Coronary artery (tissue), 2 donors: ENCODE measurements at places on chromosomes 2 and 18.

DNA sequence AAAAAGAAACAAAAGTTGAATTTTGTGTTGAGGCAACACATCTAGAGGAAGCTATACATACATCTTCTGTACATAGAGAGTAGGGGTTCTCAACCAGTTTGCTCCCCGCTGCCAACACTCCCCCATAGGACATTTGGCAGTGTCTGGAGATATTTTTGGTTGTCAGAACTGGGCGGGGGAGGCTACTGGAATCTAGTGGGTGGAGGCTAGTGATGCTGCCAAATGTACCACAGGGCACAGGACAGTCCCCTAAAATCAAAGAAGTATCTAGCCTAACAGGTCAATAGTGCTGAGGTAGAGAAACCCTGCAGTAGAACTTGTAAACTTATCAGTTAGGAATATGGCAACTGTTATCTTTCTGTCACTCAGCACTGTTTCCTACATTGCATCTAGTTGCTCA, 21.3 kb downstream of the ADAM23 start:
- no peak for DNase-seq

DNA sequence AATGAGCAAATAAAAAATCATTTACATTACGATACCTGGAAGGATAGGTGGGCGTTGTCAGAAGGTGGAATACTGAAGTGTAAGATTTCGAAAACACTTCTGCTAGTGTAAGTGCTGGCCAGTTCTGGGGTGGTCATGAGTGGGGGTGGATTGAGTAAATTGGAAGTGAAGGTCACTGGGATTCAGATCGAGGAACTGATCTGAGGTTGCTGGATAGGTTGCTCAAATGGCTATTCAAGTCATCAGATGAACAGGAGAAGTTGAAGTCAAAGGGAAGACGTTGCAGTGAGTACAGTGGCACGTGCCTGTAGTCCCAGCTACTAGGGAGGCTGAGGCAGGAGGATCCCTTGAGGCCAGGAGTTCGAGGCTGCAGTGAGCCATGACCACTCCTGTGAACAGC, 95.7 kb downstream of the MALT1 start:
- peak; percentile 8 for DNase-seq

GRCh38 chr2:188766471-188766856, 207.7 kb upstream of the COL3A1 start:
- no peak for DNase-seq

DNA sequence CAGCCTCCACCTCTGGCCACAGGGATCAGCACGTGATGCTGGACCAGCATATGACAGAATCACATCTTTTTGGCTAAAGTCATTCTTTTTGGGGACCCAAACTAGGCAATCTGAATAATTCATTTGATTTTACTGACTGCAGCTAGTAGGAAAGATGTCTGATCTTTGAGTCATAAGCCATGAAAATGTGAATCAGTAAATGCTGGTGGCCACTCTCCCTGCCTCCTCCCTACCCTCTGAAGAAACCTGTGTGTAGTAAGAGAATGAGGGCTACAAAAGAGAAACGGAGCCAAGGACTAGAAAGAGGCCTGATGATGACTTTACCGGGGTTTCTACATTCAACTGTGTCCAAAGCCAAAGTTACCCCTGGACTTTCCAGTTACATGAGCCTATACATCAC, 10.1 kb upstream of the LRPPRC start:
- DNase-seq = no peak

GRCh38 chr2:62163106-62163831, 32.6 kb upstream of the B3GNT2 start:
- DNase-seq = no peak

GRCh38 chr2:26629346-26629630, 11.9 kb downstream of the CIB4 start:
- no peak for DNase-seq

DNA sequence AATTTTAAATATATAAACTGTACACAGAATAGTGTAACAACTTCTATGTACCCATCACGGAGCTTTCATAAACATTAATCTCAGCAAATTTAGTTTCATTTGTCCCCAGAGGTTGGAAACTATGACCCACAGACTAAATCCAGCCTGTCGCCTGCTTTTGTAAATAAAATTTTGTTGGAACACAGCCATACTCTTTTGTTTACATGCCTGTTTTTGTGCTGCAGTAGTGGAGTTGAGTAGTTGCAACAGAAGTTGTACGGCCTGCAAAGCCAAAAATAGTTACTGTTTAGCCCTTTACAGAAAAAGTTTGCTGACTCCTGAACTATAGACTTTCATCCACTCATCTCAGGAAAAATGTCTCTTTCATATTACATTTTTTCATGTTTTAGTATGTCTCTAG, 39.8 kb downstream of the RBM45 start:
- no peak for DNase-seq

DNA sequence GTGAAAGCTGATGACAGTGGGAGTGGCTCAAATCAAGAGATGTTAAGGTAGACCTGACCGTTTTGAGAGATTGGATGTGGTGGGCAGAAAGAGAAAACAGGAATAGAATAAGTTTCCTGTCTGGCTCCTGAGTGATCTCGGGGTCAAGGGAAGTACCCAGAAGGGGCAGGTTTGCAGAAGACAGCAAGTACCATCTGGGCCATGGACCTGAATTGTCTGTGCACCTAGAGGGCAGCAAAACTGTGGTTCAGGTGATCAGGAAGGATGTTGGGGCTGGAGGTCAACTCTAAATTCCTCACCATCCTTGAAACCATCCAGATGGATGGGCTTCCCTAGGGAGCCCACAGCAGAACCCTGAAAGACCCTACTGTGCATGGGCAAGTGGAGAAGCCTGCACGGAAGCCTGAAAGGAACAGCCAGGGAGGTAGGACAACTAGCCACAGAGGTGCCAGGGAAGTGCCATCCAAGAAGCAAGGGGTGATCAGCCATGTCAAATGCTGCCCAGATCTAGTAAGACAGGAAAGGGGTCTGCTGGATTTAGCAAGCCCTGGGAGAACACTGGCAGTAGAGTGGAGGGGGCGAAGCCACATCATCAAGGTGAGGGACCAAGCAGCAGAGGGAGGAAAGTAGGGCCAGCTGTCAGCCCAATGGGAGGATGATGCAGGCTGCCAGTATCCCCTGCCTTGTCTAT, 8.0 kb downstream of the TEX261 start:
- DNase-seq = peak; percentile 21

GRCh38 chr18:13871701-13872100, 43.6 kb downstream of the MC2R start:
- no peak for DNase-seq
